Pancreas (tissue), 10 donors: ENCODE measurements at places on chromosomes 16 and 17.

DNA sequence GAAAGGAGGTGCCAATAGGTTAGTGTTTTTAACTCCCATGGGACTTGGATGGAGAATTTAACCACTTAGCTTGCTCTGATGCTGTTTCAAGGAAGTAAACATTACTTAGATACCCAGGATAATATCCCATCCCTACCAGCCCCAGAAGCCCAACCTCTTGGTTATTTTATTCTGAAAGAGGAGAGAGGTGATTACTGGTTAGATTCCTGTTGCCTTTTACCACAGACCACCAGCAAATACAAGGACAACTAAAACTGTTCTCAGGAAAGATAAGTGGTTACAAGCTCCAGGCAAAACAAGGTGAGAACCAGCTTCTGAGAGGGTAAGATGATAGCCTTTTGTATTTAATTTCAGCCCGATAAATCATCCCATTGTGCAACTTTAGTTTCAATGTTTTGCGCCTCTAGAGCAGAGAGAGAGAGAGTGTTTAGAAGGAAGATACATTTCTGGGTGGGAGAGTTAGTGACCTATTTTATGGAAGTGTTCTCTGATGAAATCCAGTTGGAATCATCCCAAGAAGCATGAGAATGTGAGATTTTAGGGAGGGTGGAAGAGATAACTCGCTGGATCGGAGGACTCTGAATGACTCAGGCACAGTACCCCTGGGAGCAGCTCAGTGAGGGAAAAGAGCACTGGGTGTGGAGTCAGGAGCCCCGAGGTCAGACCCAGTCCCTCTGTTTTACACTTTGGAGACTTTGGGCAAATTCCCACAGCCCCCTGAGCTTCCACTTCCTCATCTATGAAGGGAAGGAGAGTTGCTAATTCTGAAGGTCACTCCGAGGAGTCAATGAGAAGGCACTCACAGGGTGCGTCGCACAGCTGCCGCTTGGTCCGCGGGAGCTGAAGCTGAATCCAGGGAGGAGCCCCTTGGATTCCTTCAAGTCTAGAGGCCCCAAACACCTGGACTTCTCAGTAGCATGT is 12.1 kb downstream of the GLP2R start:
- no peak for DNase-seq

DNA sequence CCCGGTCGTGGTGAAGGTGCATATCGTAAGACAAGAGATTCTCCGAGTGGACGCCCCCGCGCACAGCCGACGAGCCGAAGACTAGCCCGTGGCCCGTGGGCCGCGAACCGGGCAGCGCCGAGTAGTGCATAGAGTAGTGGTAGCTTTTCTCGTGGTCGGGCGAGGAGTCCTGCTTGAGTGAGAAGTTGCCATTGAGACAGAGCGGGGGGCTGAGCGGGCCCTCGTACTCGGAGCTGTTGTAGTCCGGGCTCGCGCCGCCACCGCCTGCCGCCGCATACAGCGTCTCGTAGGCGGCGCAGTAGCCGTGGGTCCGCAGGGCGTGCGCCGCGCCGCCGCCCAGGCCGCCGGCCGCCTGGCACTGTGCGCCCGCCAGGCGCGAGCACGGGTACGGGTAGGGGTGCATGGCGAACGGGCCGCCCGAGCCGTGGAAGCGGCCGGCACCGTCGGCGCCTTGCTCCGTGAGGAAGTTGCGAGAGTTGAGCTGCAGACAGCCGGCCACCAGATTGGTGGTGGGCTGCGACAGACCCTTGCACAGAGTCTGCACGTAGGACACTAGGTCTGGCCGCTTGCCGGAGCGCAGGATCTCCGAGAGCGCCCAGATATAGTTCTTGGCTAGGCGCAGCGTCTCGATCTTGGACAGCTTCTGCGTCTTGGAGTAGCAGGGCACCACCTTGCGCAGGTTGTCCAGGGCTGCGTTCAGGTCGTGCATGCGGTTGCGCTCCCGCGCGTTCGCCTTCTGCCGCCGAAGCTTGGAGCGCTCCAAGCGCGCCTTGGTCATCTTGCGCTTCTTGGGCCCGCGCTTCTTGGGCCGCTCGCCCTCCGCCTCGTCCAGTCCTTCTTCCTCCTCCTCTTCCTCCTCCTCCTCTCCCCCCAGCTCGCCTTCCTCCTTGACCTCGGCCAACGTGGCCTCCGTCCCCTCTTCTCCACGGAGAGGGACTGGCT is 2.0 kb downstream of the NEUROD2 start:
- no peak for DNase-seq

DNA sequence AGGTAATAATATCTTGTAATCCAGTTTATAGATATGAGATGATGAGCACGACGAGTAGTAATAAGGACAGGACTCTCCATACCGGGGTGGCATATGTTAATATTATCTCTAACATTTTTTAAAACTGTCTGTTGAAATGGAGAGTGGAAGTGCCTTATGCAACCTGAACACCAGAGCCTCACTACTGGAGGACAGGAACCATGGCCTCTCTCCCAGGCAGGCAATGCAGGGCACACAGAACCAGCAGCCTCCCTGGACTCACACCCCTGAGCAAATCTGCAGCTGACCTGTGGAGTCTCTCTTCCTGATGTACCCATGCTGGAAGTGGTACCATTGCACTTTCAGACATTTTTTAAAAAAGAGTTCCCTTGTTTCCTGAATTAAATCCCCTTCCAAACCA is 55.2 kb upstream of the ERN1 start:
- no peak for DNase-seq

DNA sequence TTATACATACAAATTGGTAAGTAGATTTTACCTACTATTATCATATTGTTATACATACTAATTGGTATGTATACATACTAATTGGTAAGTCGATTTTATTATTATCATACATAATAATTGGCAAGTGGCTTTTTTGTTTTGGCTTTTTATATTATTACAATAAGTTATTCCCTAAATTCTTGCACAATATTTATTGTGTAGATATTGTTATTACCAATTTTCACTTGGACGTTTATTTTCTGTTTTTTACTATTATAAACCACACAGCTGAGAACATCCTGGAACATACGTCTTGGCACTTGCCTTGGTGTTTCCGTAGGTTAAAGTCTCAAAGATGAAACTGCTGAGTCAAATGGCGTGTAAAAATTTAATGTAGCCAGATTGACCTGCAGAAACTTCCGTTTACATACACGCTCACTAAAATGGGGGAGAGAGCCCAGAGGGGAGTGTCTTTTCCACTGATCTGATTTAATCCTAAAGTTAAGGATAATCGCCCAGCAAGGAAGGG is 18.9 kb downstream of the GNGT2 start:
- DNase-seq: no peak

DNA sequence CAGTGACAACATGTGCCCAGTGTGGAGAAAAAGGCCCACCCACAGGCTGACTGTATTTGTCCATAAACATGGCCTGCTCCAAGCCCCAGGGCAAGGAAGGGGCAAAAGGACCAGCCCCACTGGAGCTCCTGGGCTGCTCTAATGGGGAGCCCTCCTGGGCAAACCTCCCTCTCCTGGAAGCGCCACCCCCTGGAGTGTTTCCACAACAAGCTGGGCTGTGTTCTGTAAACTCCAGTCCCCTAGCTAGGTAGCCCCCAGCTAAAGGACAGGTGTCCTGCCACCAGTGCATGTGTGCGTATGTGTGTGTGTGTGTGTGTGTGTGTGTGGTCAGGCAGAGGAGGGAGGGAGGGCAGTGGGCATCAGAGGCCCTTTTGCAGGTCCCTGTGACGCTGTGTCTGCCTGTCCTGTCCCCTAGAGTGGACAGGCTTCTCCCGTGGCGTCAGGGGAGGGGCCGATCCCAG is 11.3 kb upstream of the STAC2 start:
- no peak for DNase-seq

- no peak for DNase-seq
Observed at GRCh38 chr17:7256766-7257456, 4.9 kb downstream of the ELP5 start.

- DNase-seq: no peak
Observed at GRCh38 chr16:31695667-31696066, 168.0 kb downstream of the AHSP start.

- DNase-seq: no peak
Observed at GRCh38 chr16:11264155-11264832, 4.8 kb downstream of the TNP2 start.

DNA sequence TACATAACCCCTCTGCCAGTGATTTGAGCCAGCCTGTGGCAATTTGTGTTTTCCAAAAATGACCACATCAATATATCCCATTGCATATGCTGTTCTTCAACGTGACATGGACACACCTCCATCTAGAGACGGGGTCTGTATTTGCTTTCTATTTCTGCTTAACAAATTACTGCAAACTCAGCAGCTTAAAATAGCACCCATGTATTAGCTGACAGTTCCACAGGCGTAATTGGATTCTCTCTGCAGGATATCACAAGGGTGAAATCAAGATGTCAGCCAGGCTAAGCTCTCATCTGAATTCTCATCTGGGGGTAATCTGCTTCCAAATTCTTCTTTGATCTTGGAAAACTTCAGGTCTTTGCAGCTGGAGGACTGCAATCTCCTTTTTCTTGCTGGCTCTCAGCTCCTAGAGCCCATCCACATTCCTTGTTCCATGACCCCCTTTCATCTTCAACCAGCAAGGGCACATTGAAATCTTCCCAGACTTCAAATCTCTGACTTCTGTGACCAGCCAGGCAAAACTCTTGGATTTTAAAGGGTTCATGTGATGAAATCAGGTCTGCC is 8.2 kb downstream of the KRT9 start:
- no peak for DNase-seq

DNA sequence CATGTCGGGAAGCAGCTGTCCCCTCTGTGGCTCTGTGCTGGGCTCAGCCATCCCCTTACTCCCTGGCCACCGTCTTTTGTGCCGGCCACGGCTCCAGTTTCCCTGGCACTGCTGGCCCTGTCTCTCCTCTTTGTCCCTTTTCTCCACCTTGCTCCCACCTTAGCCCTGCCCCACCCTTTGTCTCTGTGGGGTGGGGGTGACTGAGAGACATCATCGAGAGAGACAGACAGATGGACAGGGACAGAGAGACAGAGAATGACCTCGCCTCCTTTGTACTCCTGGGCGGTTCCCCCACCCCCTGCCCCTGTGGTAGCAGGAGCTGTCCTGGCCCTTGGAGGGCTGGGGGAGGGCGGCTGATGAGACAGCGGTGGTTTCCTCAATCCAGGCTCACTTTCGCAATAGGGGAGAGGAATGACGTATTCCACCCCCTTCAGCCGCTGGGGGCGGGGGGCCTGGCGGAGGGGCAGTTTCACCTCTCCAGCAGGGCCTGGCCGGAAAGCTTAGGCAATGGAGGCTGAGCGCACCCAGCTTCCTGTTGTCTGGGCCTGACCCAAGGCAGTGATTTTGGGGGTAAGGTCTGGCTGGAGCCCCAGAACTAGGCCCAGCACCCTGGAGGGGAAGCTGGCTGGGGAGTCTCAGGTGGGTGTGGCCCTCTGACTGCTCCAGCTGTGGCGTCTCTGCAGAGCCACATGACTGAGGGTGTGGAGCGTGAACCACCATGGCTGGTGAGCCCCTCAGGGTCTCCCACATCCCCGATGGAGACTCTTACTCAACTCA is 7.3 kb downstream of the FMNL1 start:
- peak; percentile 76 for DNase-seq

- DNase-seq: no peak
Observed at GRCh38 chr17:52106638-52107261, 51.8 kb downstream of the CA10 start.

- no peak for DNase-seq
Observed at GRCh38 chr16:27818246-27818645, 245.3 kb downstream of the GSG1L start.

- DNase-seq: peak; percentile 82
Observed at GRCh38 chr16:85151603-85152413, 39.5 kb upstream of the CIBAR2 start.
